ENCODE measurements at places on chromosomes 4 and X.

DNA sequence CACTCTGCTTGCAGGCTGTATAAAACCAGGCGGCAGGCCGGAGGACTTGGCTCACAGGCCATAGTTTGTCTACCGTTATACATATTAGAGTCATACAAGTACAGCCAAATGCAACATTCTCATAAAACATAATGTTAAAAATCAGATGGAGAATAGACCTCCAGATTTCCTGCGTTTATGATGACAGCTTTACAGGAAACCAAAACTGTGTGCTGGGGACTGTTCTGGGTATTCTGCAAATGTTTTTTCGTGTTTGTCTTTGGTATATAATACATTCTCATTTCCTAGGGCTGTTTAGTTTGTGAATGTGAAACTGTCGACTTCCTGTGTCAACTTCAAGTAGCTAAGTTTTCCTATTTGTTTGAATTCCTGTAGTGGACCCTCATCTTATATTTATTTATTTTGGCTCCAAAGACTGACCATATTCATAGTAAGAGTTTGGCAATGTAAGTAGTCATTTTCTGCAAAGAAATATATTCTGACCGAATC lies 79.5 kb upstream of the FAM9C start:
- no peak for DNase-seq

DNA sequence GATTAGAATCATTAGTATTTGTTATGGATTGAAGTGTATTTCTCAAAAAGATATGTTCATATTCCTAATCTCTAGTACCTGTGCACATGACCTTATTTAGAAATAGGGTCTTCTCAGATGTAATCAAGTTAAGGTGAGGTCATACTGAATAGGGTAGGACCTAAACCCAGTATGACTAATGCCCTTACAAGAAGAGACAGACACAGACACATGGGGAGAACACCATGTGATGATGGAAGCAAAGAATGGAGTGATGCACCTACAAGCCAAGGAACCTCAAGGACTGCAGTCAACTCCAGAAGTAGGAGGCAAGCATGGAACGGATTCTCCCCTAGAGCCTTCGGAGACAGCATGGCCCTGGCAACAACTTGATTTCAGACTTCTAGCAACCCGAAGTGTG lies 31.4 kb downstream of the OTUD4 start:
- DNase-seq = no peak

DNA sequence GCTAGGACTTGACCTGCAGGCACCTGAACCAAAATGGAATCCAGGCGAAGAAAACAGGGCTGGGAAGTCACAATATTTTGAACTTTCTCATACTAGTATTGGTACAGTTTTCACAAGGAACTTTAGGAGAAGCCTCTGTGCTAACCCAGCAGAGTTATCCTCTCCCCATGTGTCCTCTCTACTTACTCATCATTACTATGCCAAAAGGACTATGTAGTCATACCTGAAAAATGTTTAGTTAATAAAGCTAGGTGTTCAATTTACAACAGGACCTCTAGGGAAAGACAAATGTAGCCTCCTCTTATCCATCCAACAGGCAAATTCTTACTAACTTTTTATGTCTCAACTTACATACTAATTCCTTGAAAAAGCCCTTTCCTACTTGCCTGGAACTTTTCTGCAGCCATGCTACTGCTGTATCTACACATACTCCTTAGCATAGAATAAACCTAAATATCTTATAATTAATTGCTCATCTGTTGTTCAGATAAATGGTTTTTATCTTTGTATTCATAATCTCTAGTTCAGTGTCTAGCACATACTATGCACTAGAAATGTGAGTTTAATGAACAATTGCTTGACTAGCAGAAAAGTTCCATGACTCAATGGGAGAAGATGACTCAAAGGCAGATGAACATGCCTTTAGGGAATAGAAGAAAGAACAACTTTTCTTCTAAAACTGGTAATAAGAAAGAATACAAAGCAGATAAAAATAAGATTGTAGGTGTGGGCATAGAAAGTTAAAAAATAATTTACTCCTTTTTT lies 215.5 kb upstream of the VEGFC start:
- DNase-seq = no peak

- DNase-seq = no peak
Observed at GRCh38 chr4:6337331-6337935, 67.8 kb downstream of the WFS1 start.

DNA sequence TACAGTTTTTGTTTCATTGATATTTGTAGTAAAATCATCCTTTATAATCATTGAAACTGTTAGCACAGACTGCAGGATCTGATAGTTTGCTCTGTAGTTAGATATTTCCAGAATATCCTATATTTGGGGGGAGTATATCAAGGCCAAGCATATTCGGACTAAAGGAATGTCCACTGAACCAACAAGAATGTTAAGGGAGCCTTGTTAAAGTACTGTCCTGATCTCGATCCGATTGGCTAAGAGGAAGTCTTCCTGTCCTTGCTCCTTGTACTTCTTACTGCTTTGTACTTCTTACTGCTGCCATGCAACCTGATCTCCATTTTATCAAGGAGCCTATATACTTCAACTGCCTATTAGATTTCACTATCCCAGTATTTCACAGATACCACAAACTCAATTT lies 449.3 kb downstream of the RPA4 start:
- DNase-seq = no peak

DNA sequence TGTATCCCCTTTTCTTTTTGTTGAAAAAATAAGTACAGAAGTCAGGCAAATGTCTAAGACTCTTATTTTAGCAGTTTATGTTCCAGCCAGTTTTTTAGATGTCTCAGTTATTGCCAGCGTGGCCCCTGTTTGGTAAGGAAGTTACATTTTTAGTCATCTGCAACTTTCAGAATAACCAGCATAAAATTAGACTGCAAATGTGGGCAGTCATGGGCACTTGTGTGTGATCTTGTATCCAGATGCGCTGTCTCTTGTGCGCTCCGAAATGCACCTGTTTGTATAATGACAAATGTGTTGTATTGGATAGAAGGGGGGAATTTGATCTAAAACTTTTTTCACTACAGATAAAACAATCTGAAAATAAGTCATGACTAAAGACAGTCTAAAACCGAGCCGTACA lies 44.3 kb upstream of the CLCN4 start:
- DNase-seq = no peak

- DNase-seq = no peak
Observed at GRCh38 chr4:186693159-186693815, 30.4 kb downstream of the FAT1 start.

GRCh38 chrX:9765737-9766097 lies at the start of gene GPR143:
TSS of gene GPR143 (minus strand) at chrX:9765847. CDS start at chrX:9765817, 30 bp downstream.
- no peak for DNase-seq

- DNase-seq = no peak
Observed at GRCh38 chr4:101418466-101418865, 71.1 kb upstream of the PPP3CA start.

GRCh38 chr4:178448372-178449035 lies 1006.3 kb upstream of the AGA start:
- DNase-seq = no peak

GRCh38 chr4:34732176-34732950 lies 1512.0 kb downstream of the ARAP2 start:
- DNase-seq = no peak

- DNase-seq = no peak
Observed at GRCh38 chrX:3509934-3510333, 163.5 kb upstream of the MXRA5 start.
